ENCODE measurements at places on chromosomes 5 and 9.

DNA sequence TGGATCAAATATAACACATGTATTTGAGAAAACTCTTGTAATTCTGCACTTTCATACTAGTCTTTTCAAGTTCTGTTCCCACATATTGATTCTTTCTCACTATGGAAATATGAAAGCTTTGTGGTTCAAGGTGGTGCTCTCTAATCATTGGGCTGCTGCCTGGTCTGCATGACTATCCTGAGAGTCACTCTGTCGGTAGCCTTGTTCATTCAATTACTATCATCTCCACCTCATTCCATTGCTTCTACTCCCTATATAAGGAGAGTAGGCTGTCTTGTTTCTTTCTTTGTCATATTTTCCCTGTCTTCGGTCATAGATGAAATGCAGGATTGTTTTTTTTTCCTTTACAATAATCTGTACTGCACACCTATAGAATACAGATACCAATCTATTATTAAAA lies 341.4 kb upstream of the ACTBL2 start:
- DNase-seq, result no peak

DNA sequence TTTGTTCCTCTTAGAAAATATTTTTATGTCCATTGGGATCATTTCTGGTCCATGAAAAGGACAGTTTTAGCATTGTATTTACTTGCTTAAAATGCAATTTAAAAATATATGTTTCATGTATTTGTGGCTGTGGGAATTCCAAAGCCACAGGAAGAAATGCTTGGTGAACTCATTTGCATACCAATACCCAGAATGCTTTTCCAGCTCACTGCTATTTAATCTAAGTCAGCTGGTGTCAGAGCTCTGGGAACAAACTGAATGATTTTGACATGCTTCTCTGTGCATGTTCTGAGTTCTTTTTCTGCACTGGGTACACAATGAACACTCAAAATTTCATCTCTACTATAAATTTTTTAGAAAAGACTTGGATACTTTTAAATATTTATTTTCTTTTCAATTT lies 482.8 kb upstream of the ARRDC3 start:
- DNase-seq, result peak; percentile 50

DNA sequence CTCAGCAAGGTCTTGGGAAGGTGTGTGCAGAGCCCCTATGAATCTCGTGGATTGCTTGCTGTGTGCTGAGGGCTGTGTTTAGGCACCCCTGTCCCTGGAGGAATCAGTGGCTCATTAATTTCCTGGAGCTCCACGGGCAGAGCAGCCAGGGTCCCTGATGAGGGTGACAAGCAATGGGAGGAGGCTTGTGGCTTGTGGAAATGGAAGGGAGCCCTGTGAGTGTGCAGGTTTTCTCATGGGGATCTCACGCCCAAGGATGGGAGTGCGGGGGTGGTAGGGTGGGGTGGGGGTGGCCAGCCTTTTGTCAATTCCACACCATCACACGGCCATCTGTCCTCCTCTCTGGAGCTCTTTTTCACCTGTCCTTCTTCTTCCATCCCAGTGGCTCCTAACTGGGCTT lies 25.3 kb downstream of the PHF2 start:
- no peak for DNase-seq

- peak; percentile 19 for DNase-seq
Observed at GRCh38 chr5:173018358-173018757, 34.8 kb downstream of the ATP6V0E1 start.

DNA sequence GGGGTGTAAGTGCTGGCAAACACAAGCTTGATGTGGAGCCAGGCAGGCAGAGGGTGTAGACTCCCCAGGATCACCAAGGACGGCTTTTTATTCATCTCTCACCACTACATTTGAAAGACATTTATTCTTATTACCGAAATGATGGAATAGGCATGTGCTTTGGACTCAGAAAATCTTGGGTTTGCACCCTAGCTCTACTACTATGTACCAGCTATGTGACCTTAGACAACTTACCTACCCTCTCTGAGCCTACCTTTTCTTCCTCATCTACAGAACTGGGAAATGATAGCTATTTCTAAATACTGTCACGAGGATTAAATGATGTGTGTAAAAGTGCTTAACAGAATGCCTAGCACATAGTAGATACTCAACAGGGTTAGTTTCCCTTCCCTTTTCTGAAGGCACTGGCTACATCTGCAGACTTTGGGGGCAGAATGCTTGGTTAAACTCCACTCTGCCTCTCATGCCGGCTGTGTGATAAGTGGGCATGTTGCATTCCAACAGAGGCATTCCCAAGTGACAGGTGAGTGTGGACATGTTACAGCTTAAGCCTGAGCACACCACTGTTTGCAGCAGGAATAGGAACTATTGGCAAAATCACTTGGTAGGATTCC lies 94.8 kb downstream of the SLC1A3 start:
- DNase-seq, result peak; percentile 32

DNA sequence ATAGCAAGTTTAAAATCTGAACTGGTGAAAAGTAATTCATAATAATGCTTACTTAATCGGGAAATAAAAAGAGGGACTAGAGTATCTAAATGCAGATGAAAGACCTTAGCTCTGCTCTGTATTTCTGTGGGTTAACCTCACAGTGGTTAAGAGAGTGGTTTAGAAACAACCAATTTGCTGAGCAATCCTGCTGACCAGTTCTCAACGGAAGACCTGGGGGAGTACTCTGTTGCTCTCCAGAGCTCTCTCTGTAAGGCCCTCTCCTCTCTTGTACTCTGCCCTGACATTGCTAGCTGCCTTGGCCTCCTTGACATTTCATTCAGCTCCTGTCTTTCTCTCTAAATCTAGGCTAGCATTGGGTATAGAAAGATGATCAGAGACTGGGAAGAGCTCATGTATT lies 1186.6 kb upstream of the SEMA6A start:
- DNase-seq, result no peak

- DNase-seq, result no peak
Observed at GRCh38 chr9:131651599-131651998, 88.3 kb downstream of the RAPGEF1 start.

- DNase-seq, result peak; percentile 51
Observed at GRCh38 chr5:179759581-179760551, 27.2 kb downstream of the MAML1 start.

- DNase-seq, result no peak
Observed at GRCh38 chr5:25489834-25490538, 845.2 kb upstream of the CDH10 start.

DNA sequence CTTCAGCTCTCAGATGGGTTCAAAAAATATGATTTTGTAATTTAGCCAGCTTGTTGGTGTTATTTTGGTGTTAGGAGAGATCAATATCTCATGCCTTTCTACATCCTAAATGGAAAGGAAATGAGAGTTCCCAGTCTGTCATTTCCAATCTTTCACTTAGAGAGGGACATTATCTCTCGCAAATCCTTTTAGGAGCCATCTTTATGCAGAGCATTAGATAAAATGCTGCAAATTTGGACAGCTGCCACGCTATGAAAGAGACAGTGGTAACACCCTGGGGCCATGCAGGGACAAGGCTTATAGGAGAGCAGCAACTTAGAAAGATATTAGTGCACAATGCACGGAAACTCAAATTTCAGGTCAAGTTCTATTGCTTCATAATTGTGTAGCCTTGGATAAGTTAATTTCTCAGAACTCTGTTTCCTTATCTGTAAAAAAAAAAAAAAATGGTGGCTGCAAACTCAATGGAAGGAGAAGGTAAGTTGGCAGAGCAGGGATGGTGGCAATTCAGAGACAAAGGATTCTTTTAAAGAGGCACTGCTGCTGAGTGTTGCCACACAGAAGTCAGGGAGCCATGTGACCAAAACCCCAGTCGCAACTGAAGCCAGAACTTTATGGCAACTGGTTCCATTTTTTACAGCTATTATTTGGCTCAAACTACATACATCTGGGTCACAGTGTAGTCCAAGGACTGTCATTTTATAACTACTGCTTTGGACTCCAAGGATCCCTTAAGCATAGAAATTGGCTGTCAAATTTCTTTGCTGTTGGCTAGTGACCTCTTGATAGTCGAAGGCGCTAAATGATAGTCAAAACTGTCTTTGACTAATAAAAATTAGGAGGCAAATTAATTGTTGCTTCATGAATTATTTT lies 210.2 kb downstream of the FRMD3 start:
- peak; percentile 50 for DNase-seq

GRCh38 chr9:99785010-99785590 lies 36.6 kb upstream of the NR4A3 start:
- DNase-seq, result no peak

- DNase-seq, result peak; percentile 27
Observed at GRCh38 chr5:158724521-158725188, 375.1 kb downstream of the EBF1 start.

- peak; percentile 82 for DNase-seq
Observed at GRCh38 chr5:178115136-178115813, 1.9 kb downstream of the N4BP3 start.

- DNase-seq, result no peak
Observed at GRCh38 chr5:90446961-90447360, 27.6 kb downstream of the MBLAC2 start.

- DNase-seq, result peak; percentile 30
Observed at GRCh38 chr5:16671208-16671607, 54.4 kb upstream of the RETREG1 start.

DNA sequence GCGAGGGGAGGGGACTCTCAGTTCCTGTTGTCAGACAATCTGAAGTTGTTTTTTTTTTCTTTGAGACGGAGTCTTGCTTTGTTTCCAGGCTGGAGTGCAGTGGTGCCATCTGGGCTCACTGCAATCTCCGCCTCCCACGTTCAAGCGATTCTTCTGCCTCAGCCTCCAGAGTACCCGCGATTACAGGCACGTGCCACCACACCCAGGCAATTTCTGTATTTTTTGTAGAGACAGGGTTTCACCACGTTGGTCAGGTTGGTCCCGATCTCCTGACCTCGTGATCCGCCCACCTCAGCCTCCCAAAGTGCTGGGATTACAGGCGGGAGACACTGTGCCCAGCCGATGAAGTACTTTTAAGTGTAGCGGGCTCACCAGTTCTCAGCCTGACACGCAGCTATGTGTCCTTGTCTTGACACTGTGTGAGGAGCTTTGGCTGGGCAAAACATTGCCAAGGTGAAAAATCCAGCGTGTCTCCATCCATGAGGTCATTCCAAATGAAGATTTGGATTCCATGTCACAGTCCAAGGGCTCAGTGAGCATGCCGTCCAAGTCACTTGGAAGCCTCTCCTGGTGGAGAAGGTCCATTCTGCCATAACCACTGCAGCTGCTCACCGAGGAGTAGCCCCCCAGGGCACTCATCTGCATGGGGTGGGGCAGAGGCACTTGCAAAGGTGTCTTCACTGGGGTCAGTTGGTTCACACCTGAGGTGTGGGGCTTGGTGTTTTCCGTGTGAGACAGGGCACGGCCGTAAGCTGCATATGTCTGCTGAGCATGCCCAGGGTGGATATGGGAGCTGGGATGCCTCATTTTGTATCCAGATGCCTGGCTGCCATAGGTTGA lies 32.0 kb downstream of the OR2V1 start:
- DNase-seq, result no peak

GRCh38 chr9:3903273-3903672 lies 377.5 kb upstream of the RFX3 start:
- no peak for DNase-seq

DNA sequence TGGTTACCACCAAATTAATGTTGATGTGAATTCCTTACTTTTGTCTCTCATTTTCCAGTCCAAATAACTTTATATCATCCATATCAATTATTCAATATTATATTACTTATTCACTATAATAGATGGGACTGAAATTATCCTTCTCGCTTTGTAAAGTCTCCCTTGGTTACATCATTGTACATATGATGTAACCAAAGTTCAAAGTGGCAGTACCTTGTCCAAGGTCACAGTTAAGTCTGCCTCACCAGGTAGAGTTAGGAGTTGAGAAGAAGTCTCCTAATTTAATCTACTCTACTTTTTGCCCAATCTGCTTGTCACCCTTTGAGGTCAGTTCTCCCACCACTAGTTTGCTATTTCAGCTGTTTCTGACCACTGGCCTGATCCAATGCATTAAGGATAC lies 83.7 kb upstream of the CLINT1 start:
- DNase-seq, result no peak

DNA sequence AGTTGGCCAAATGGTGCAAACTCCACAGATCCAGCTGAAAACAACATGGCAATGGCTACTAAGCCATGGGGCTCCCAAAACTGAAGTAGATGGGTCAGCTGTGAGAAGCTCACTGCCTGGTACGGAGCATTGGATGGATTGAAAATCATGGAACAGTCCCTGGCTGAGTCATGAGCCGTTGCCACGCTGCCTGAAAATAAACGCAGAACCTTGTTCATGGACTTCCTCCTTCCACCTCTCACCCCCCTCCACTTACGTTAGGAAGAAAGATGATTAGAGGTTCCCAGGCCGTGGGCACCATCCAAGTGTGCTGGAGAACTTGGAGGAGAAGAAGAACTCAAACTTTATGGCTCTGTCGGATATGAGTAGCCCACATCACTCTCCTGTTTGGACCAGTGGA lies 6.8 kb upstream of the DIPK1B start:
- DNase-seq, result no peak

- no peak for DNase-seq
Observed at GRCh38 chr5:142017832-142018427, 5.1 kb upstream of the GNPDA1 start.

DNA sequence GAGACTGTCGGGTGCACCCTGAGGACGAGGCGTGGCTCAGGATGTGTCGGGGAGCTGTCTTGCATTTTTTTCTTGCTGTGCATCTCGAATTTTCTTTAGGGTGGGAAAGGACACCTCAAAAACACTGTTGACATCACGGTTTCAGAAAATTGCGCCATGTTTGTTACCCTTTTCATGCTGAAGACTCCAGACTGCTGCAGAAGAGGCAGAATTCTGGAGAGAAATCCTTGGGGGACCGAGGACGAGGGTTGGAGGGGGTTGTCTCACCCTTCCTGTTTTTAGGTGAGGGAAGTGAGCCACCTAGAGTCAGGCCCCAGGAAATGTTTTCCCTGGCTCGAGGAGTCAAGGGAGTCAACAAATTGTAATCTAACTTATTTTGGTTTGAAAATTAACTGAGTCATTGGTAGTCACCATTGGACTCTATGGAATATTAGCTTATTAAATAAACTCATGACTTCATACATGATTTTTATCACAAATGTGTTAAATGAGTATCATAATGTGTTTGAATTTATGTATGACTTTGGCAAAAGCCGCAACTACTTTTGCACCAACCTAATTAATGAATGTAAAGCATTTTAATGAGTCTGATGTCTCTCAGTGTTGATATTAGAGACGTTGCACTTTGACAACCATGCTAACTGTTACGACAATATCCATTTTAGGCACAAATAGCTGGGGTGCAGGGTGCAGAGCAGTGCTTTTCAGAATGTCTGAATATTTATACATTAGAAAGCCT lies 724 bp upstream of the LYSMD3 start:
- DNase-seq, result peak; percentile 91

- no peak for DNase-seq
Observed at GRCh38 chr9:36888551-36888950, 145.5 kb downstream of the PAX5 start.

GRCh38 chr5:102589661-102590060 lies 90.9 kb upstream of the SLCO6A1 start:
- peak; percentile 6 for DNase-seq
